ENCODE measurements at places on chromosomes 16 and 17.

- no peak for DNase-seq
Observed at GRCh38 chr17:35536664-35537171, 760 bp downstream of the SLFN12L start.

- DNase-seq = no peak
Observed at GRCh38 chr16:15880434-15881308, 7.7 kb downstream of the CEP20 start.

DNA sequence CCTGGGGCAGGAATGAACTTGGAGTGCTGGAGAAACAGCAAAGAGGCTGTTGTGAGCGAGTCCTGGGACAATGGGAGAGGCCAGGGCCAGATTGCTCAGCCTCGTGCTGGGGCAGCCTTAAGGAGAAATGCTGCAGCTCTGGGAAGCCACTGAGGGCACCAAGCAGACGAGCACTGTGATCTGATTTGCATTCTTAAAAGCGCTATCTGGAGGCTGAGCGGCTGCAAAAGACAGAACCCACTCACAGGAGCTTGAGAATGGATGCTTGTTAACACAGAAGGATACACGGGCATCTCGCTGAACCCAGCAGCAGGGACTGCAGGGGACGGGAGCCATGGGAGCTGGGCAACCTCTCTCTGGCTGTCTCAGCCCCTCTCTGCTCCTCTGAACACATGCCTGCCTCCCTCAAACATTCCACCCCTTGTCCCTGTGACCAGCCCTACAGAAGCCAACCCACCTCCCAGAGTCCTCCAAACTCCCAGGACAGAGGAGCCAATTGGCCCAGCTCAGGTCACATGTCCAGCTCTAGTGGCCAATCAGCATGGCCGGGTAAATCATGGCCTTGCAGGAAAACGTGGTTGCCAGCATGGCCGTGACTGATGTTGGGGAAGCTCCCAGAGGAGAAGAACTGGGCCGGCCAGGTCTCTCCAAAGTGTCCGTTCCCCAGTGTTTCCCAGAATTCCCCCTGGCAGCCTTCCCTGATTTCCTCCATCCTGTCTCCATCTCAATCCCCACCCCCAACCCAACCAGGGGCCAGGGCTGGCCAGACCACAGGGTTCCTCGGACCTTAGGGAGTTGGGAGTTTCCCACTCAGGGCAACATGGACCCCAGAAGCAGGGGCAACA, 60.3 kb downstream of the GSG1L start:
- no peak for DNase-seq

DNA sequence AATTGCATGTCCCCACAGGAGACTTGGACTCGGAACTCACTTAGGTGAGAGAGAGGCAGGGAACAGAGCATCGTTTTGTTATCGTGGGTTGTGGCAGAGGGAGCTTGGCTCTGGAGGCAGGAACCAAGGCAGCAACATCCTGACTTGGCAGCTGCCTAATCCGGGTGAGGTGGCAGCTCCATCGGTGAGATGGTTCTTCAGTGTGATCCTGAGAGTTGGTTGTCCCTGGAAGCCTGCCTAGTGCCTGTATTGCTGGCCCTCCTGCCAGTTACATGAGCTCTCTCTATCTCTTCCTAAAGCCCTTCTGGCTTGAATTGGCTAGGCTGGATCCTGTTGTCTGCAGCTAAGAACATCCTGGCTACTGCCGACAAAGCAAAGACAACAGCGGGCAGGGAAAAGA, 19.9 kb upstream of the SEC14L1 start:
- DNase-seq = no peak

DNA sequence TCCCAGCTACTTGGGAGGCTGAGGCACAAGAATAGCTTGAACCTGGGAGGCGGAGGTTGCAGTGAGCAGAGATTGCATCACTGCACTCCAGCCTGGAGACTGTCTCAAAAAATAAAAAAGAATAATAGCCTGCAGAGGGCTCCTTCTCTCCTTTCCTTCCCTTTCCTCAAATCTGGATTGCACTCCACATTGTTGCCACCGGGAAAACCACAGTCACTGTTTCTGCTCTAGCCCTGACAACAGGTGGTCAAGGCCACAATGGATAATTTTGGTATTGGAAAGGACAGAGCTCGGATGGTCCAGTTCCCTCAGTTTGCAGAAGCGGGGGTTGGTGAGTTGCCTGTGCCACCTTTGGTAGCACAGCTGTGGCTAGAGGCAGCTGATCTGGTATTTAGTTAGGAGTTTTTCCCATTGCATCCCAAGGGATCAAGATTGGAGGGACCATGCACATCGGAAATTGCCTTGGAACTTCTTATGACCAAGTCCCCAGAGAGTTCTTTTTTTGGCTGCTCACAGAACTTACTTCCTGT, 44.7 kb upstream of the PRSS54 start:
- no peak for DNase-seq

DNA sequence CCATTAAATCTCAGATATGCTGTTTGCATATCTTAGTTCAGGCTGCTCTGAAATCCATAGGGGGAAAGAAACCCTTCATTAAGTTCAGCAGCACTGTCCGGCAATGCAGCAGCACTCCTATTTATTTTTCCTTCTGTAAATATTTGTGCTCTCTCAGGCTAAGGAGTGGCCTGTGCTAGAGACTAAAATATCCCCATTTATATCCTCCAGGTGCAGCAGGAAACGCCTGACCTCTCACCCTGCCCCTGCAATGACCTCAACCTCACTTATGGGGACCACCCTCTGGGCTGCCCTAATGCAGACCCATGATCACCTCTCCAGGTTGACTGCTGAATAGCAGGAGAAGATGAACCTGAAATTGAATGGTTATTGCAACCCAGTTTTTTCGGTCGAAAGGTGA, 165.0 kb upstream of the ELAC2 start:
- no peak for DNase-seq

GRCh38 chr16:57178793-57179212, 7.0 kb downstream of the PSME3IP1 start:
- DNase-seq = no peak

GRCh38 chr16:86484240-86484639, 26.1 kb upstream of the FOXF1 start:
- no peak for DNase-seq

DNA sequence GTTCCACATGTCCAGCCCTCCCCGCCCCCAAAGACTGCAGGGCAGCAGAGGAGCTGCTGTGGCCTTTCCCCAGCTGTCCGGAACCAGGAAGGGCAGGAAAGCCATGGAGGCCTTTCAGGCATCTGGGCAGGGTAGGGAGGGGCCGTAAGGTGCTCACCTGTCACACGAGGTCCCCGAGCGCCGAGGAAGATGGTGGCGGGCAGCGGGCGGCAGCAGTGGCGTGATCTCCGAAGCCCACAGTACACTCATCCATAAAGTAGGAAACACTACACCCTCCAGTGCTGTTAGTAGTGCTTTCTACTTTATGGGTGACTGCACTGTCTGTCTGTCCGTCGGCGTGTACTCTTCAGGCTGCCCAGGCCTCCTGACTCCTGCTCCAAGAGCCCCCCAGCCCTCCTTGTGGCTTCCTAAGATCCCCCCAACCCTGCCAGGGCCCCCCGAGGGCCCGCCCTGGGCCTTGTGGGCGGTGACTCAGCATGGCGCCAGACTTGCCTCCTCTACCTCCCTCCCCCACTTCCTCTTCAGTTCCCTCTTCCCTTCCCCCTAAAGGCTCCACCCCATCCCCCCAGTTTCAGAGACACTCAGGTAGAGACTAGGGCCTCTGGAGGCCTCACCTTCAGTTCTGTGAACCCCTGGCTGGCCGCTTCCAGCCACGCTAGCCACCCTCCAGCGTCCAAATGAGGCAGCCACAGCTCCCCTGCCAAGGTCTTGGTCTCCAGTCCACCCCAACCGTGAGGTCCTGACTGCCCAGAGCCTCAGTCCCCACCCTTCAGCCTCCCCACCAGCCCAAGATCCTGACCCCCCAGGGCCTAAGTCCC, 2.6 kb upstream of the TSPOAP1 start:
- DNase-seq = no peak

DNA sequence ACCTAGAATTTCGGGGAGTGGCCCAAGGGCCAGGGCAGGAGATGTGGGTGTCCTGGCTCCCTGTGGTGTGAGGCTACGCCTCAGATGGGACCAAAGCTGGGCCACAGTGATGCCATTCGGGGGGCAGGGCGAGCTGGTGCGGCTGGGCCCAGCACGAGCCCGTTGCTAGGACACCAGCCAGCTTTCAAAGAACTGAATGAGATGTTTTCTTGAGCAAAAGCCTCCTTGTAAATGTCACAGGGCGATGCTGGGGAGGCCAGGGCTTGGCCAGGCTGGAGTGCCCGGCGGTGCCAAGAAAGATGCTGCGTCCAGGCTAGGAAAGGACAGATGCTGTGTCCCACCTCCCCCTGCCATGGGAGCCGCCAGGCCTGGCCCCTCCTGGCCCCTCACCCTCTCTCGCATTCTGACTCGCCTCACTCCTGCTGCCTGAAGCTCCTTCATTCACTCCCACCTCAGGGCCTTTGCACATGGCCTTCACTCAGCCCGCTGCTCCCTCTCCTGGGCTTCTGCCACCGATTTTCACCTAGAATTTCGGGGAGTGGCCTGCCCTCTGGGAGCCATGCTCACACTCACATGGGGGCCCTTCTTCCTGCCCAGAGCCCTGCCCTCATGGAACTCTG, 39.1 kb downstream of the CPNE2 start:
- DNase-seq = no peak

GRCh38 chr16:79571065-79571902, 29.3 kb downstream of the MAF start:
- DNase-seq = no peak

- no peak for DNase-seq
Observed at GRCh38 chr17:17888821-17889220, 52.0 kb upstream of the SREBF1 start.

DNA sequence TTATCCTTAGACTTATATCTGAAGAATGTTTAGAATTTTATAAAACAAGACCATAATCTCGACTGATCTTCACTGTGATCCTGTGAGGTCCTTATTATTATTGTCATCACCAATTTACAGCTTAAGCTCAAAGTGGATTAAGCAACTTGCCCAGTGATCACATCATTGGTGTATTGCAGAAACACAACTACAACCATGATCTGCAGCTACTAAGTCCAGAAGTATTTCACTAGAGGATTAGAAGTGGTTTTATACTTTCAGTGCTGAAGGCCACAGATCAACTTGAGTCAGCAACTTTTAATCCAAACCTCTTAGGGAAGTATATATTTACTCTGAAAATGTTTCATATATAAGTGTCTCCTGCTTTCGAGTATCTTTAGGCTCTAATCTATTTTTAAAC, 624.3 kb upstream of the SOX9 start:
- DNase-seq = no peak

DNA sequence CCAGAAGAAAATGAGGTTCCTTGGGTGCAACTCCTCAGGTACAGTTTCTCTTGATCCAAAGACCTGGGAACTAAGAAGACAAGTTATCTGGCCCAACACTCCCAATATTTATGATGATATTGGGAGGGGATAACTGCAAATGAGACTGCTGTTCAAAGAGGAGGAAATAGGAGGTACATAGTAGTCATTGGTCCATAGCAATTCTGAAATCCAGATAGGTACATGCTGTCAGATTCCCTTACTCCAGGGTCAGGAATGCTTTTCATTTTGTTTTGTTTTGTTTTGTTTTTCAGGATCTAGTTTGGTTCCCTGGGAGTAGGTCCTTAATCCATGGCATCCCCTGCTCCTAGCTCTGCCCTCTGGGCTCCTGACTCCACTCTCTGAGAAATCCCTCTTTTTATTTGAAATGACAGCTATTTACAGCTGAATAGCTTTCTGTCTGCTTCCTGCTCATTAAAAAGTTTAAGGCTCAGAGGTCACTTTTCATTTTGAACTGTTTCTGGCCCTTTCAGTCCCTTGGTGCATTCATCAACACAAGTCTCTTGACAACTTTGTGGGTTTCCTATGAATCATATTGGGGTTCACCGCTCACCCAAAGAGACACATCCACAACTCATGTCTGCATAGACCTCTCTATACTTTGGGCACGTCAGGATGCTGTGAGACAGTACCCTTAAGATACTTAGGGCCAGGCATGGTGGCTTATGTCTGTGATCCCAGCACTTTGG, 110.2 kb upstream of the C17orf78 start:
- no peak for DNase-seq

DNA sequence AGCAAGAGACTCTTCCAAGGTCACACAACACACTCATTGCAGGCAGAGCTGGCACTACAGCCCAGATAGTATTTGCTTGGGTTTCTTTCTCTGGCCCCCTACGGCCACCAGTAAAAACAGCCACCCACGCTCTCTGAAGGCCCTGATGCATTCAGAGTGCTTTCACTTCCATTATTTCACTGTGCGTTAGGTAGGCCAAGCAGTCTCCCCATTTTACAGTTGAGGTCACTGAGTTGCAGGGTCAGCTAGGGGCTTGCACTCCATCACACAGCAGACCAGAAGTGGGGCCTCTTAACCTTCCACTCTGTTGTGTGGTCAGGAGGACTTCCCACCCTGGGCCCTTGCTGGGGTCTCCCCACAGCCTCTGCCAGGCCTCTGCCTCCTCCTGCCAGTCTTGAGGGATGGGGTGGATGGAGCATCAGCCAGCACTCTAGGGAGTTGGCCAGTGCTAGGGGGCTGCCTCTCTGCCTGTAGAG, 2.5 kb downstream of the TBX21 start:
- DNase-seq = no peak

- DNase-seq = no peak
Observed at GRCh38 chr17:40348136-40348504, 16.4 kb downstream of the GJD3 start.

- DNase-seq = no peak
Observed at GRCh38 chr16:84942786-84943185, 68.5 kb downstream of the ZDHHC7 start.

DNA sequence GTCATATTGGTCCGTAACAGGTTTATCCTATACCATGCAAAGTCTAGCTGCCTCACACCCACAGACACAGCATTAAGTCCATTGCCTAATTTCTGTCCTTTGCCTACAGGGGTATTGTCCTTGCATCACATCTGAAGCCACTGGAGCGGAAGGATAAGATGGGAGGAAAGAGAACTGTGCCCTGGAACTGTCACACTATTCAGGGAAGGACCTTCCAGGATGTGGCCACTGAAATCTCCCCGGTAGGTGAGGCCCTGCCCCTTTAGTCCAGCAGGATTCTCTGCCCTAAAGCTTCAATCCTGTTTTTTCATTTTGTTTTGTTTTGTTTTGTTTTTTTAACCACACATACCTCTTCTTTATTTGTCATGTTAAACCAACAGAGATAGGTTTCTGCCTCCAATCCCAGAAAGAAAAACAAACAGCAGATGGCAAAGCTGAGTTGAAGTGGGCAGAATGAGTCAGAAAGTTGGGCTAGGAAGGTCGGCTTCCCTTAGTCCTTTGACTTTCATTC, 2.2 kb upstream of the EFTUD2 start:
- no peak for DNase-seq

DNA sequence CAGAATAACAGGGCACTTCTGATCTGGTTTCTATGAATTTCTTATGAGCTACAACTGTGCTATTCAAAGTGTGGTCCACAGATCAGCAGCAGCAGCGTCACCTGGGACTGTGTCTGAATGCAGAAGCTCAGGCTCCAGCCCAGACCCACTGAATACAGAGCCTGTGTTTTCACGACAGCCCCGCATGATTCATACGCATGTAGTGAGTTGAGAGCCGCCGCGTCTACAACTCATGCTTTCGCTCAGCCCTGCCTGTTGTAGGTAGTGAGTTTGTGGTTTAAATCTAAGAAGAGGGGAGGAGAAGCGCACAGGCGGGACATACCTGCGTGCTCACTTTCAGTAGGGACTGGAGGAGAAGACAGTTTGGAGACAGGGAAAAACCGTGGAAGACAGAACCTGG, 28.5 kb upstream of the ELAC2 start:
- no peak for DNase-seq

- no peak for DNase-seq
Observed at GRCh38 chr16:25893332-25893731, 201.6 kb downstream of the HS3ST4 start.

- no peak for DNase-seq
Observed at GRCh38 chr17:49687878-49688491, 10.1 kb upstream of the SPOP start.

GRCh38 chr16:2231016-2231931, 5.0 kb upstream of the DNASE1L2 start:
- no peak for DNase-seq
